Fibroblast of skin of left quadriceps (primary cell): ENCODE measurements at places on chromosomes 16 and 17.

- no peak for DNase-seq
Observed at GRCh38 chr16:57476546-57477410, 9.5 kb downstream of the DOK4 start.

- peak; percentile 79 for DNase-seq
Observed at GRCh38 chr17:11997147-11997971, at the start of gene ZNF18. Gene ZNF18, minus strand, starts transcription at chr17:11997475. Its CDS starts 4,646 bp downstream, at chr17:11992829.

DNA sequence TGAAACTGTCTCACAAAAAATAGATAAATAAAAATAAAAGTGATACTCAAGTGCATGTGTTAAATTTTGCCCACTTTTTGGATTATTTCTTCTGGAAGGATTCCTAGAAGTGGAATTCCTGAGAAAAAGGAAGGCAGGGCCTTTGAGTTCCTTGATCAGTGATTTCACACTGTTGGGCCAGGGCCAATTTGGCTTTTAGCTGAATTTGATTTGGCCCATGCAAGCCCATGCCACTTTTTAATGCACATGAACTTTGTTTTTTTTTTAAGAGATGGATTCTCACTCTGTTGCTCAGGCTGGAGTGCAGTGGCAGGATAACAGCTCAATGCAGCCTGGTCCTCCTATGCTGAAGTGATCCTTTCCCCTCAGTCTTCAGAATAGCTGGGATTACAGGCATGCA lies 96.3 kb downstream of the TNFRSF13B start:
- DNase-seq, result no peak

DNA sequence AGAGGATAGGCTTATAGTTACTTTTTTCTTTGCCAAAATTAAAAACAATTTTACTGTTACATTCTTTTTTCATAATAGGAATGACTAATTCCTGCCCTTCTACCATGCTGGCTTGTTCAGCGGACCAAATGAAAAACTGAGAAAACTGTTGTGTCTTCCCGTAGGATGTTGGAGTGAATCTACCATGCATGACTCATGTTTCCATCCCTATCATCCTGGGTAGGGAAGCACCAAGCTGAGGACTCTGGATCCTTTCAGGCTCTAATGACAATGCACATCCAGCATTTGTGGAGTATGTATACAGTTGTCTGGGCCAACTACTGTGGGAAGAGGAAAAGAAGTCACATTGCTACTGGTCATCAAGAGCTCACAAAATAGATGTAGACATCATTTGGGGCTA lies 41.1 kb upstream of the DHX8 start:
- DNase-seq, result no peak

- DNase-seq, result no peak
Observed at GRCh38 chr17:40607641-40608040, 40.0 kb downstream of the SMARCE1 start.

DNA sequence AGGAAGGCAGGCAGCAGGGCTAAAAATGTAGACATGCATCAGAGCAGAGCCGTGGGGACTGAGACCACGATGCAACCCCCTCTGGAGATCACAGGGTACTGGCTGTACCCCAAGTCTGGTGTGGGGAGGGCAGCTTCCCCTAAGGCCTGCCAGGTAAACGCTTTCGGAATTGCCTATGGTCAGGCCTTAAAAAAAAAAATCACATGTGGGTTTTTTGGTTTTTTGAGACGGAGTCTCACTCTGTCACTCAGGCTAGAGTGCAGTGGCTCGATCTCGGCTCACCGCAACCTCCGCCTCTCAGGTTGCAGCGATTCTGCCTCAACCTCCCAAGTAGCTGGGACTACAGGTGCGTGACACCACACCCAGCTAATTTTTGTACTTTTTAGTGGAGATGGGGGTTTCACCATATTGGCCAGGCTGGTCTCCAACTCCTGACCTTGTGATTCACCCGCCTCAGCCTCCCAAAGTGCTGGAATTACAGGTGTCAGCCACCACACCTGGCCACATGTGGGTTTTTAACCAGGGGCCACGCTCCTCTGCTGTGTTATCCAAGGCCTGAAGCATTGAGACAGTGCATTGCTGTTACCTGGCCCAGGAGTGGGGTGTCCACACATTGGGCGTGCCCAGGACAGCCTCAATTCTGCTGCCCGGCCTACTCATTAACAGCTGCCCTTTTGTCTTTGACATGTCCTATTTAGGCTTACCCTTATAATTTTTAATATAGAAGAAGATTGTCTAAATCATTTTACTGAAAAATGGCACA lies 50.4 kb downstream of the LITAF start:
- no peak for DNase-seq

DNA sequence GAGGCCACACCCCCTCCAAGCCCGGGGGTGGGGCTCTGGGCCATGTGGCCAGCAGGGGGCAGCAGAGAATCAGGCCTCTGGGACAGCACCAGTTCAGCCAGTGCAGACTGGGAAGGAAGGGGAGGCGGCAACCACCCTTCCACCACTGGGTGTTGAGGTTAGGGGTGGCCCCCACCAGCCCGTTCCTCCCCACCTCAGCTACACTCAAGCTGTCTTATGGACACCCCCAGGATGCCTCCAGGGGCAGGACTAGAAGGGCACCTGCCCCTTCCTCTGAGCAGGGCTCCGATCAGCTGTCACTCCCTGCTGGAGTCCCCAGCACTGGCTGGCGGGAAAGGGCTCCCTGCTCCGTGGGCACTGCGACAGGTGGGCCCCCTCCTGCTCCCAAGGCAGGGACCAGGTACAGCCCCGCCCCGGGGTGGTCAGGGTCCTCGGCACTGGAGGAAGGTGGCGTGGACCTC lies 21.8 kb downstream of the KATNB1 start:
- DNase-seq, result no peak

DNA sequence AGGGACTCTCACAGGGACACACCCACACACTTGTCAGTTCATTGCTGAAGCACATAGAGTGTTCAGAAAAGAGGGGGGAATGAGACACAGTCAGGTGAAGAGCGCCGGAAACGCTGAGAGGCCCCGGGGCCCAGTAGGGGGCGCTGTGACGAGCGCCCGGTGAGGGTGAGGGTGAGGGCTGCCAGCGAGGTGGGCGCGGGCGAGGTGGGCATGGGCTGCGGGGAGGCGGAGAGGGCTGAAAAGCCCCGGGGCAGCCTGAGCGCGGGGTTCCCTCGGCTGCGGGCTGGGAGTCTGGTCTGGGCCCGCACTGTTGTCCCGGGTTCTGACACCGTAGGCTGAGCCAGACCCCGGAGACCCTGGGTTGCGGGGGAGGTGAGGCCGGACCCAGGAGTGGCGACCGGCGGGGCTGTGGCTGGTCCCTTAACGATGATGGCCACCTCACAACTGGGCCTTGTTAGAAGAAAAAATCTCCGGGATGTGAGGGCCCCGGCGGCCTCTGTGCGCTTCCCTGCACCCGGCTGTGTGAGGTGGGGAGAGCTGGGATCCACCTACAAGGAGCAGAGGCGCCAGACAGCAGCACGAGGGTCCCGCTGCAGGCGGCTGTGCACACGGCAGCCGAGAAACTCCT lies 91.4 kb downstream of the C16orf78 start:
- no peak for DNase-seq

DNA sequence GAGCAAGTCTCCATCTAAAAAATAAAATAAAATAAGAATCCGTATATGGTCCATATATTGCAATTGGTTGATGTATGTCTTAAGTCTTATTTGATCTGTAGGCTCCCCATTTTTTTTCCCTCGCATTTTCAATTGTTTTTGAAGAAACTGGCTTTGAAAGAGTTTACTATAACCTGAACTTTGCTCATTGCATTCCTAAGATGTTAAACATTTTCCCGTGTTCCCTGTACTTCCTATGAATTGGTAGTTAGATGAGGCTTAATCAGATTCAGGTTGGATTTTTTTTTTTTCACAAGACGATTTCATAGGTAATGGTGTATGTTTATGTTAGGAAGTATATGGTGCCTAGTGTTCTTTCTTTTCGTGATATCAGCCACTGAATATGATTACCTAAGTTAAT lies 3.3 kb downstream of the LRRC36 start:
- DNase-seq, result no peak

- DNase-seq, result no peak
Observed at GRCh38 chr16:77868052-77868451, 79.7 kb downstream of the VAT1L start.

GRCh38 chr16:79856581-79856980 lies 256.0 kb upstream of the MAF start:
- DNase-seq, result no peak
